ENCODE measurements at places on chromosomes 7 and 10. TPM values are rescaled to one million over a fixed set of nuclear protein-coding genes. Genes with fewer than 3 reads are reported as not detected.

POLR2J2 gene
- total RNA-seq = 3.2 TPM

DOCK1 gene
- total RNA-seq = 13.5 TPM

NUTM2E gene
- total RNA-seq = 2.2 TPM

SPDYE9 gene
- total RNA-seq = 0.49 TPM

MTERF1 gene
- 16.7 TPM for total RNA-seq

CPEB3 gene
- total RNA-seq = 18.2 TPM

VAX1 gene
- 1.7 TPM for total RNA-seq

WDR37 gene
- 28.3 TPM for total RNA-seq

ABCB4 gene
- 0.74 TPM for total RNA-seq

All from temporal lobe (tissue), 4 donors.